ENCODE measurements at places on chromosomes 2 and 18. TPM values are rescaled to one million over a fixed set of nuclear protein-coding genes. Genes with fewer than 3 reads are reported as not detected.

SCG2 gene
- 0.86 TPM for total RNA-seq

NPAS2 gene
- 37.4 TPM for total RNA-seq

SPHKAP gene
- 137 TPM for total RNA-seq

RAPGEF4 gene
- total RNA-seq: 11.2 TPM

WDSUB1 gene
- total RNA-seq: 7.7 TPM

ANKRD30BL gene
- total RNA-seq: not detected

CPO gene
- not detected for total RNA-seq

MRO gene
- 4.3 TPM for total RNA-seq

MEX3C gene
- 19.2 TPM for total RNA-seq

CFC1 gene
- not detected for total RNA-seq

KIF5C gene
- total RNA-seq: 0.94 TPM

DOK1 gene
- 2.3 TPM for total RNA-seq

RAB31 gene
- 21.6 TPM for total RNA-seq

IL37 gene
- total RNA-seq: not detected

C2orf72 gene
- total RNA-seq: not detected

EGR4 gene
- not detected for total RNA-seq

SULT1C4 gene
- total RNA-seq: 3.7 TPM

UGT1A6 gene
- total RNA-seq: not detected

CXCR4 gene
- 4.1 TPM for total RNA-seq

DPP10 gene
- 0.15 TPM for total RNA-seq

SELENOI gene
- 15.7 TPM for total RNA-seq

SPAST gene
- 9.0 TPM for total RNA-seq

ANKRD30B gene
- total RNA-seq: not detected

ANKRD23 gene
- 20.8 TPM for total RNA-seq

INHA gene
- total RNA-seq: 2.1 TPM

MYO1B gene
- 11.8 TPM for total RNA-seq

SPOPL gene
- 10.0 TPM for total RNA-seq

LDLRAD4 gene
- total RNA-seq: 41.8 TPM

ACVR1C gene
- 1.0 TPM for total RNA-seq

SLC40A1 gene
- total RNA-seq: 45.9 TPM

ERFE gene
- 0.64 TPM for total RNA-seq

CBLN2 gene
- not detected for total RNA-seq

CD8B gene
- not detected for total RNA-seq

ANKRD44 gene
- 7.7 TPM for total RNA-seq

KCNJ3 gene
- 0.78 TPM for total RNA-seq

RAX gene
- not detected for total RNA-seq

MFSD2B gene
- total RNA-seq: not detected

TUBA4B gene
- total RNA-seq: not detected

CCL20 gene
- not detected for total RNA-seq

IGFBP5 gene
- total RNA-seq: 267 TPM

SCN9A gene
- total RNA-seq: 2.9 TPM

RRM2 gene
- total RNA-seq: 0.60 TPM

ERCC3 gene
- 23.3 TPM for total RNA-seq

STEAP3 gene
- 7.1 TPM for total RNA-seq

ASB18 gene
- total RNA-seq: 15.2 TPM

WNT10A gene
- not detected for total RNA-seq

VWC2L gene
- total RNA-seq: not detected

VIT gene
- 3.2 TPM for total RNA-seq

TSGA10 gene
- total RNA-seq: 2.8 TPM

SOWAHC gene
- total RNA-seq: 3.9 TPM

REG3G gene
- not detected for total RNA-seq

NEU2 gene
- not detected for total RNA-seq

AGXT gene
- total RNA-seq: not detected

ZNF396 gene
- 0.57 TPM for total RNA-seq

IL36G gene
- total RNA-seq: not detected

AQP12A gene
- not detected for total RNA-seq

CAPN14 gene
- total RNA-seq: 0.23 TPM

FAM228A gene
- 1.2 TPM for total RNA-seq

All from heart right ventricle (tissue), 16 donors.